ENCODE measurements at places on chromosomes 12 and 14.

GRCh38 chr14:76034566-76034965 is 49.0 kb downstream of the IFT43 start:
- no peak for DNase-seq

- no peak for DNase-seq
Measured at GRCh38 chr14:84432676-84433075, 1097.3 kb upstream of the FLRT2 start.

GRCh38 chr14:23816371-23816770 is 137.2 kb upstream of the DHRS4 start:
- DNase-seq, result no peak

DNA sequence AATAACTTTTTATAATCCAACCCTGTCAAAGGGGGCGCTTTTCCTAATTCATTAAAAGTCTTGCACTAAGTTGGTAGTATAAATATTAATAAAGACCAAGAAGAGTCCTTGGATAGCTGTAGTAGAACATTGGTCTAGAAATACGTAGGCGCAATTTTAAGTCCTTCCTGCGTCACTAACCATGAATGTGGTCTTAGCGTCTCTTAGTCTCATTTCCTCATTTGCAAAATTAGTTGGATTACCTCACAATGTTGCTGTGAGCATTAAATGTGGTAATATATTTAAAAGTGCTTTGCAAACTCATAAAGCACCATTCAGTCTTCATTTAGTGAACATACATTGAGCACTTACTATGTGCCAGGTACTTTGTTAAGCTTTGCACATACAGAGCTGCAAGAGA is 149.7 kb downstream of the AEBP2 start:
- DNase-seq, result no peak

- DNase-seq, result no peak
Measured at GRCh38 chr12:19302100-19302640, 137.1 kb upstream of the AEBP2 start.

GRCh38 chr14:91177073-91178034 is 63.5 kb downstream of the DGLUCY start:
- peak; percentile 54 for DNase-seq

DNA sequence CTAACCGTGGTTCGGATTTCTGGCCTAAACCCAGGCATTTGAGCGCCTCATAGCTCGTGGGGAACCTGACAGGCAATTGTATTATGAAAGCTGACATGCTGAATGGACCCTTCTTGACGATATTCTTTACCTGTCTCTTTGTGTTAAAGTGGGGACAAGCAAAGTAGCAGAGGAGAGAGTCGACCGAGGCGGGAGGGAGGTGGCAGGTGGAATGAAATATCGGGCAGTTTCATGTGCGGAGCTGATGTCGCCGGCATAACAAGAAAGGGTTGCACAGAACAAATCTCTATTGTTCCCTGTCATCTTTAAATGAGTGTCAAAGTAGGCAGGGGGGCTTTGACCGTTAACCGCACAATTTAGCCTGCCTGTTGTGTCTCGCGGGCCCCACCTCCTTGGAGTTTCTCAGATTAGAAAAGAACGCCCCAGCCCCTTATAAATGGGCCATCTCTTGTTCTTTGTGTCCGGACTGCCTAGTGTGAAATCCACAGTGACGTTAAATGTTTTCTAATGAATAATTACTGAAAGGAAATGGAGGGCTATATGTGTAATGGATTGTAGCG is 11.5 kb downstream of the MYO1H start:
- no peak for DNase-seq

GRCh38 chr12:133156125-133156690 is 25.1 kb upstream of the ZNF268 start:
- no peak for DNase-seq

GRCh38 chr12:49542592-49543160 is 3.8 kb downstream of the KCNH3 start:
- DNase-seq, result no peak

DNA sequence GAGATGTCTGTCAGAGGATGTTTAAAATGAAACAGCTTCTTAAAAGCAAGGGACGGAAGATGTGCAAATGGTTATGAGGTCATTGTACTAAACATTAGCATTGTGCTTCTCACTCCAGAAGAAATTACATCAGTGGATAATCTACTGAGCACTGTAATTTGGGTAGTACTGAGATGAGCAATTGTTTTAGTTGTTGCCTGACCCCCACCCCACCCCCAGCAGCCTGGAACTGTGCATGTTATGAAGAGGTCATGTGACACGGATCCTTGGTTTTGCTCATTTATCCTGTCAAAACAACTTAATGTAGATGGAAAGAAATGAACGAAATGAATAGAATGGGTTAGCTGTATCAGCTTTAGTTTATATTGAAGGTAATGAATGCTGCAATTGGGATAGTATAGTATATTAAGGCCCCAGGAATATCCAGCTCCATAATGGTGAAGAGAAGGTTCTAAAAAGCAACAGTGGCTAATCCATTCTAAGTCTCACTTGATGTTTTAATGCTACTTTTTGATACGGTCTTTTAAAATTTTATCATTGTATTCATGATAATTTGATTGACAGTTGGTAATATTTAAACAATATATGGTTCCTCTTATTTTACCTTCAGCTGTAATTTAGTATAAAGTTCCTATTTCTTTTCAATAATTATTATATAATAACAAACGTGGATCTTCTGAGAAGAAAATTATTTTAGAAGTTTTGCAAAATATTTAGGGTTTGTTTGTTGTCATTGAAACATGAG is 58.5 kb downstream of the WNK1 start:
- DNase-seq, result no peak

DNA sequence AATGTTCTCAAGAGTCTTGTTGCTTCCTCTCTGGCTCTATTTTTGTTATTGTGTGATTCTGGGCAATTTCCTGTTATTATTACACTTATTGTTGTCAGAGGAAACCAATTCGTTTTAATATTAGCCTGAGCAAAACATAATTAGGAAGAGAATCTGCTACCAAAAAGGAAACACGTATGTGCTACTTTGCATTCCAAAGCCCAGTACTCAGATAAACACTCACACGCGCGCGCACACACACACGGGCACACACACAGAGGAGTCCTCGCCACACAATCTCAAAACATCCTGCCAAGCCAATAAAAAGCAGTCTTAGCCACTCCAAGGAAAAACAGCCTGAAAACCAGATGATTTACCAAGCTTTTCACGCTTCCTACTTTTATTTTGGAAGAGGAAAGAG is 400.7 kb downstream of the NUAK1 start:
- no peak for DNase-seq

DNA sequence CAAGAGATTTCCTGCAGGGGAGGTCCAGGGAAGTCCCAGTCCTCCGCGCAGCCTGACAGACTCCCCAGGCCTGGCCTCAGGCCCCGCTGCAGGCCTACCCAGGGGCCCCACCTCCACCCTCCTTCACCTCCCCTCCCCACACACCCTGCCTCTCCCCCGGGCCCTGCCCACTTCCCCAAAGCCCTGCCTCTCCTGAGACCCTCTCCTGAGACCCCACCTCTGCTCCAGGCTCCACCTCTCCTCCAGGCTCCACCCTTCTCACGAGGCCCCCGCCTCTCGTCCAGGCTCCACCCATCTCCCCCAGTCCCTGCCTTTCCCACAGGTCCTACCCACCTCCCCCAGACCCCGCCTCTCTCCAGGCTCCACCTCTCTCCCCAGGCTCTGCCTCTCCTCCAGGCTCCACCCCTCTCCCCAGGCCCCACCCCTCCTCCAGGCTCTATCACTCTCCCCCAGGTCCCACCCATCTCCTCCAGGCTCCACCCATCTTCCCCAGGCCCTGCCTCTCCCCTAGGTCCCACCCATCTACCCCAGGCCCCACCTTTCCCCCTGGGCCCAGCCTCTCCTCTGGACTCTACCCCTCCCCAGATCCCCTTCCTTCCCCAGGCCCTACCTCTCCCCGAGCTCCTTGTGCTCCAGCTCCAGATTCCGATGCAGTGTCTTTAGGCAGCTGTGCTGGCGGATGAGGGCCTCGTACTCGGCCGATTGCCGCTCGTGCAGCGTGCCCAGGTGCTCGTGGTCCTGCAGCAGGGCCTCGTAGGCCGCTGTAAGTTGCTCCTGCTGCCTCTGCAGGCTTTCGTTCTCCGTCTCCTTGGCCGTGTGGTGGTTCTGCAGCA is 58.8 kb upstream of the GPR68 start:
- DNase-seq, result no peak

- no peak for DNase-seq
Measured at GRCh38 chr12:27940245-27940644, 32.3 kb downstream of the PTHLH start.

- DNase-seq, result no peak
Measured at GRCh38 chr12:104582739-104583138, 126.0 kb downstream of the CHST11 start.

- DNase-seq, result no peak
Measured at GRCh38 chr12:115405471-115405860, 721.5 kb upstream of the TBX3 start.

DNA sequence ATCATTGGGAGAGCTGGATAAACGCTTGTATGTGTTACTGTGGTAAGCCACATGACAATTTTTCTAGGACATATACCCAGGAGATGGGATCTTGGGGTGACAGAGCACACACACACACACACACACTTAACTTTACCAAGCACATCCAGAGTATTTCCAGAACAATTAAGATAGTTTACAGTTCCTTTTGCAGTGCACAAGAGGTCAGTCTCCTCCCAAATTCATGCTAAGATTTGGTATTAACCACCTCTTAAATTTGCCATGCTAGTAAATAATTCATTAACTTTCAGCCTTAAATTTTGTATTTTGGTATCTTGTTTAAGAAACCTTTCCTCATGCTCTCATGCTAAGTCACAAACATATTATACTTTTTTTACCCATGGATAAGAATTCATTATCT is 33.9 kb upstream of the LIMA1 start:
- no peak for DNase-seq

DNA sequence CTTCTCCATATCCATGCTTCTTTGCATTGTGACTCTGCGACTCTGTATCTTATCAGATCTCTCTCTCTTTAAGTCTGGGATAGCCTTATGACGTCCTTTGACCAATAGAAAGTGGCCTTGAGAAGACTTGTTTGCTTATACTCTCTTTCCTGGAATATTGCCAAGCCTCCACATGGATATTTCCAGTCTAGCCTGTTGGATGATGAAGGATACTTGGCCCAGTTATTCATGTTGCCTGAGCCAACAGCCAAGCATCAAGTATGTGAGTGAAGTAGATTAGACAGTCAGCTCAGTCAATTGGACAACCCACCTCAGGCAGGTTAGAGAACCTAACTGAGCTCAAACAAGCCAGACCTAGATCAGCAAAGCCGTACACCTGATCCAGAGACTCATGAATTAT is 864.2 kb upstream of the MGAT4C start:
- no peak for DNase-seq

GRCh38 chr12:13189264-13189663 is 7.3 kb upstream of the EMP1 start:
- DNase-seq, result no peak

- DNase-seq, result no peak
Measured at GRCh38 chr12:90897316-90897715, 57.7 kb downstream of the CCER1 start.

DNA sequence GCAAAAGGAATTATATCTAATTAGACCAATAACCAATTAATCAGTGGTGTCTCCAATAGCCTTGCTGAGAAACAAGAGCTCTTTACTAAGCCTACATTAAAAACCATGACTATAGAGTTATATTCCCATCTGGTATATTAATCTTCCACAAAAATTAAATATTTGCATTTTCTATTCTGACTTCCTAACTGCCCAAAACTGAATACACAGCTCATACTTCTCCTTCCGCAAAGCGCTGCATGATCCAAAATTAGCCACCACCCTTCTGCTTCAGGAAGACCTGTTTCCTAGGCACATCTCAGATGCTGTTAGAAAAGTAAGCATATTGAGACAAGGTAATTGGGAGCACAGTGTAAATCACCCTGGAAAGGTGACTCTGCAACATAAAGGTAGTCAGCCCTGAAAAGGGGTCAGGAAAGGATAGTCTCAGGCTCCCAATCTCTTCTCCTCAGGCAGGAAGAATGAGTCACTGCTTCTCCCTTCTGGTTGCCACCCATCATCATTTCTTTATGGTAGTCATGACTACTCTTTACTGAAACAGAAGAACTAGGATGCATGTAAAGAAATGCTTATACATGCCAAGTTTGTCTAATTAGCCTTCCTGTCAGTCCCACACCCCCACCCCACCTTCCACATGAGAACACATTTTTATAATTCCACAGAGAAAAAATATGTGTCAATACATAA is 54.3 kb downstream of the PLCZ1 start:
- DNase-seq, result no peak

GRCh38 chr12:49675137-49675536 is 32.1 kb downstream of the FMNL3 start:
- DNase-seq, result no peak

- DNase-seq, result peak; percentile 54
Measured at GRCh38 chr12:9509464-9510161, 98.1 kb downstream of the KLRB1 start.

- no peak for DNase-seq
Measured at GRCh38 chr14:99271221-99271941, 616 bp downstream of the BCL11B start.

- DNase-seq, result no peak
Measured at GRCh38 chr12:116692605-116693004, 45.3 kb downstream of the SPRING1 start.

DNA sequence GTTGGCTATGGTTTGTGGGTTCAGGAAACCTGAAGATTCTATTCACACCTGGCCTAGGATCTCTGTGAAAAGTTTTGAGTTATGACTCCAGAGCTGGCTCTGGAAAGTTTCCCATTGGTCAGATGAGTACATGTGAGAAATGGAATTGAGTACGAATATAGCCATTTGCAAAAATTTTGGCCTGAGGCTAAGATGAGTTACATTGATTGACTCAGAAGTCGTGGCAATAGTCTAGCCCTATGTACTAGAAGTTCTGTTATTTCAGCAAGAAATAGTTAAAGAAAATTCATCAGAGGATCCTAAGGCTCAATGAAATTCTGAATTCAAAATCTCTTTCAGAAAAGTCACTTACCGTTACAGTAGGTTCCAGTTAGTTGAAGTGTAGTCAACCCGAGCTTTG is 109.9 kb downstream of the PTCSC3 start:
- DNase-seq, result no peak

- no peak for DNase-seq
Measured at GRCh38 chr12:66190519-66191370, 1.7 kb downstream of the IRAK3 start.

GRCh38 chr12:53963434-53964314 is 9.0 kb downstream of the HOXC12 start:
- no peak for DNase-seq

DNA sequence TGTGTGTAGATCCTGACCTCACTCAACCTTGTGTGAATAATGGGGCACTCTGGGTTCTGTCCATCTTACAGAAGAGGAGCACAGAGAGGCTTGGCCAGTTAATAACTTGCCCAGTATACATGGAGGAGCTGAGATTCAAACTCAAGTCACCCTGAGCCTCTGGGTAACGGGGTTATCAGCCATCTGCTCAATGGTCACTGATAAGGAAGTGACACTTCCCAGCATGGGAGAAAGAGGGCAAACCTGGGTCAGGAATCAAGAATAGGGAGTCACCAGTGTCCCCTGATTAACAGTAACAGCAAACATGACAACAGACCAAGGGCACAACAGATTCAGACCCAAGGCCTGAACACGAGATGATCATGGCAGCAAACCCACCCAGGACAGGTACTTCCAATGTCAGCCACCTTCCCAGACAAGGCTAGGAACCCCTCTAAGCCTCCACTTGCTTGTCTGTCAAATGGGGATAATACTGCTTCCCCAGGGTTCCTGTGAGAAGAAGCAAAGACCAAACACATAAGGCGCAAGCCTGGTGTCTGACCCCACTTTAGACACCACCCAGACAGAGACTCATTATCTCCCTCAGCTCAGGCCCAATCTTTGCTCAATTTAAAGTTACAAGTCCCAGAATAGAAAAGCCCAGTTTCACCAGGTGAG is 3.6 kb downstream of the CCDC85C start:
- no peak for DNase-seq

- DNase-seq, result no peak
Measured at GRCh38 chr12:43556057-43556456, 4.1 kb upstream of the ADAMTS20 start.

All from stromal cell of bone marrow (primary cell).